ENCODE measurements at places on chromosomes 13 and 19. TPM values are rescaled to one million over a fixed set of nuclear protein-coding genes. Genes with fewer than 3 reads are reported as not detected.
A peak's percentile ranks its signal among the peaks of the same experiment; 100 is the strongest.

DNA sequence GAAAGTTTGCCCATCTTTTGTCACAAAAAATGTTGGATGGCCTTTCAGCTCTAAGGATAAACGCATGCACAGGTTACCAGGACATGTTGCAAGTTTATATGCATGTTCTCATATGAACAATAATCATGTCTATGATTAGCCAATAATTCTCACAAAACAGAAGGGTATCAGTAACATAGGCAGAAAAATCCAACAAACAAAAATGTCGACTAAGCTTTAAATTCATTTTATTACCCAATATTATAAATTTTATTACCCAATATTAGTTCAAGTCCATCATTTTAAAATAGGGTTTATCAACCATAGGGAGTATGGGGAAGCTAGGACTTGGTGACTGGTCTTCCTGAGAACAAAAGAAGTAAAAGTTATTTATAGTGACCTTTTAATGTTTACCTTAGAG is 93.1 kb downstream of the ENOX1 start:
- H3K27me3 ChIP-seq = no peaks in the 10 kb centered on the region
- H3K27ac ChIP-seq = no peak overlapping the region
- H3K4me3 ChIP-seq = no peak overlapping the region
- H3K36me3 ChIP-seq = no peaks in the 10 kb centered on the region

DNA sequence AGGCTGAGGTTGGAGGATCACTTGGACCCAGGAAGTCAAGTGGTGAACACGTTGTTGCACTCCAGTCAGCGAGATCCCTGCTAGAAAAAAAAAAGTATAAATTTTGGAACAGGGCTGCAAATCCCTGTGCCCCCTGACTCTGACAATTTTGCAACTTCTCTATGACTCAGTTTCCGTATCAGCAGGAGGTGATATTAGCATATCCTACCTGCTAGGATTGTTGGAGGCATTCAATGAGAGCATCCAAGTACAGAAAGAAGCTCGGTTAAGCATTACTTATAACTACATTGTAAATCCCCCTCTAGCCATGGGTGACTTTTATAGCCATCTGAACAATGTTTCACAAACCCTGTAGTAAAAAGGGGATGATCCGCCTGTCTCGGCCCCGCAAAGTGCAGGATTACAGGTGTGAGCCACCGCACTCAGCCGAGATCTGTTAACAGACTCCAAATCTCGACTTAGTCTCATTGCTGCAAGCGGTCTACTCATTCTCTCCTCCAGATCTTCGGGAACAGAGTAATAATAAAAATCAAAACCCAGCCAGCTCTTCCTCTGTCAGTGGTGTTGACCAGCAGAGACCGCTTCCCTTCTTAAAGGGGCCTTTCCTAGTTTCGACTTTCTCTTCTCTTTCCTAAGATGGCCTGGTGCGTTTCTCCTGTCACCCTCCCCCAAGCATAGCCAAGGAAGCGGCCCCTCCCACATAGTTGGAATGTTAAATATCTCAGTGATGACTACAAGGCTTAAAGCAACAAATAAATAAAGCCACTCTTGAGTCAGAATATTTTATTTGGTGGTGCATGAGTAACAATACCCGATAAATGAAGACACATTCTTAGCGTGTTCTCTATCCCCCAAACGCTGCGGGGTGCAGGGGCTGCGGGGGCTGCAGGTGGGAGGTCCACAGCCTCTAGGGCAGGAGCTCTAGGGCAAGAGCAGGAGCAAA is 10.3 kb upstream of the BICRA start:
- no peaks in the 10 kb centered on the region for H3K27me3 ChIP-seq
- H3K4me3 ChIP-seq = peak overlapping the region; percentile 43
- peak; percentile 91 for DNase-seq
- peak overlapping the region; percentile 77 for H3K27ac ChIP-seq
- H3K36me3 ChIP-seq = no peaks in the 10 kb centered on the region

XAB2 gene
- 44.0 TPM for total RNA-seq

KCNJ14 gene
- total RNA-seq = 3.7 TPM

GRCh38 chr13:79512950-79513349 is 32.0 kb downstream of the NDFIP2 start:
- H3K36me3 ChIP-seq = no peaks in the 10 kb centered on the region
- no peaks in the 10 kb centered on the region for H3K27me3 ChIP-seq
- H3K4me1 ChIP-seq = peaks cover 8% of the 10 kb centered on the region
- DNase-seq = no peak
- no peak overlapping the region for H3K4me3 ChIP-seq

DNA sequence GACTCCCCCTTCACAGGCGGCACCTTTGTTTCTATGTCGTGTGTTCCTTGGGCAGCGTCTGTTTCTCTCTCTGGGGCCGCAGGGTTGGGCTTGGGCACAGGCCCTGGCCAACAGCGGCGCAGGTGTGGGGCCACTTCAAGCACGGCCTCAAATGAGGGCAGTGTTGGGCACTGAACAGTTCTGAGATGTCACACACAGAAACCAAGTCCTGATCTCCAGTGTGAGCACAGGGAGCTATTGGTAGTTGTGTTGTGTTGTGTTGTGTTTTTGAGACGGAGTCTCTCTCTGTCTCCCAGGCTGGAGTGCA is 42.7 kb downstream of the GATAD2A start:
- H3K36me3 ChIP-seq = no peaks in the 10 kb centered on the region
- DNase-seq = no peak
- peaks cover 55% of the 10 kb centered on the region for H3K4me1 ChIP-seq
- no peaks in the 10 kb centered on the region for H3K27me3 ChIP-seq
- no peak overlapping the region for H3K4me3 ChIP-seq
- no peak overlapping the region for H3K27ac ChIP-seq

All from vagina (tissue), 2 donors.